Heart right ventricle (tissue), 16 donors: ENCODE measurements at places on chromosomes 13 and 19. TPM values are rescaled to one million over a fixed set of nuclear protein-coding genes. Genes with fewer than 3 reads are reported as not detected.

DNA sequence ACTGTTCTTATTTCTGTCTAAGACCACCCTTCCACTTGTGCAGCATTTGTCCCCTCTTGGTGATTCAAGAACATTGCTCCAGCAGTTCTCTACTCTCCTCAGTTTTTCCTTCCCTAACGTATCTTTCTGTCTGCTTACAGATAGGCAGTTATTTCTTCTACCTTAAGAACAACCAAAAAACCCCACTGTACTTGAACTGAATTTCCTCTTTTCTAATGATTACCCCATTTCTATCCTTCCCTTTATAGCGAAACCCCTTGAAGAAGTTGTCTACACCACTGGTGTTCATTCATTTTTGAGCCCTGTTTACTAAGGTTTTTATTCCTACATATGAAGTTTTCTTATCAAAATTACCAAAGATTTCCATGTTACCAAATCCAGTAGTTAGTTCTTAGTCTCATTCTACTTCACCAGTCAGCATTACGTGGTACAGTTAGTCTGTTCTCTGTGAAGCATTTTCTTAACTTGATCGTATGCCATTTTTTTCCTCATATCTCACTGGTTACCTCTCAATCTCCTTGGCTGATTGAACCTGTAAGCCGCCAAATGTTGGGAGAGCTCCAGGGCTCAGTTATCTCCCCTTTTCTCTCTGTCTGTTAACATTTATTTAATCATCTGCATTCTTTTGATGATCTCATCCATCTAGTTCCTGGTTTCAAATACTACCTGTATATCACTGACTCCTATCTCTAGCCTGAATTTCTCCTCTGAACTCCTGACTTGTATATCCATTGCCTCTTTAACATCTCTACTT, 9.0 kb downstream of the LSM14A start:
- no peak for DNase-seq

DNA sequence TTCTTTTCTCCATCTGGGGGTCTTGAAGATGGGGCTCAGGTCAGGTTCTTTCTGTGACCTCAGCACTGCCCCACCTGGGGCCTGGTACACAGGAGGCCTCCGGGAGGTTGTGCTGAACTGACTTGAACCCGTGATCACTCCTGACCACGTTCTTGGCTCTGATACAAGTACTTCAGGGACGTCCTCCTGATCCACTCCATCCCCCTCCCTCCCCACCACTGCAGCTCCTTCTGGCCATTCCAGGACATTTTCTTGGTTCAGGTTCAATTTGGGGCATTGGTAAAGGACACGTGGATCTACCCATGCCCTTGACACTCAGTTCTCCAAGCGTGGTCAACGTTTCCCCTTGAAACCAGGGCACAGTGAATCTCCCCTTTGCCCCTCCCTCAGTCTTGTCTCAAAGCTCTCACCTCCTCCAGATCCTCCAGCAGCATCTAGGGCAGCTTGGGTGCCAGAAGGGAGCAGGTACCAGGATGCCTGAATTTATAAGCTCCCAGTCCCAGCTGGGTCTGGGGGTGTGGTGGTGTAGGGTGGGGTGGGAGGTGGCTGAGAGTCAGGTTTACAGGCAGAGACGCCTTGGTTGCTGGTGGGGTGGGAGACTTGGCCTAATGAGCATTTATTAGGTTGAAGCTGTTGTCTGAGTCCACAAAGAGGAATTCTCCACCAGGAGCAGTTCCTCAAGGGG, at the start of gene KLK15:
Gene KLK15, minus strand, starts transcription at position 458 of the 685 bp plus-strand sequence. CDS start 2,082 bp downstream, outside the sequence.
- no peak for DNase-seq

DNA sequence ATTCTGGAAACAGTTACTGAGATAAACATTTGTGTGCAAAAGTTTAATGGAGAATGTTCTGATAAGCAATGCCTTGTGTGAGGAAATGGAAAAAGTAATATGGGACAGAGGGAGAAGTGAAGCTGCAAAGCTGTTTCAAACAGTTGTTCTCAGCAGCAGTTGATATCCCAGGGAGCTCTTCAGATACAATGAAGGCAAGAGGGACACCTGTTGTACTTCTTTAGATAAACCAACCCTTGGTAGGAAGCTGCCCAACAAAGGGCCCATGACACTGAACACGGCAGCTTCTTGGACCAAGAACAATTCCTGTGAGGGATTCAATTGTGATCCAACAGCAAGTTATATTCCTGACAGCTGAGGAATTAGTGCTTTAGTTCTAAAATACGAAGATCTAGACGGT, 894.3 kb upstream of the PCDH20 start:
- no peak for DNase-seq

GRCh38 chr13:102089177-102089576, 312.7 kb downstream of the FGF14 start:
- DNase-seq, result no peak

- no peak for DNase-seq
Observed at GRCh38 chr13:111270765-111271698, 49.4 kb upstream of the TEX29 start.

Gene RHPN2
- 1.3 TPM for total RNA-seq

Gene ITGBL1
- 5.9 TPM for total RNA-seq
